ENCODE measurements at places on chromosomes 1 and 21.

DNA sequence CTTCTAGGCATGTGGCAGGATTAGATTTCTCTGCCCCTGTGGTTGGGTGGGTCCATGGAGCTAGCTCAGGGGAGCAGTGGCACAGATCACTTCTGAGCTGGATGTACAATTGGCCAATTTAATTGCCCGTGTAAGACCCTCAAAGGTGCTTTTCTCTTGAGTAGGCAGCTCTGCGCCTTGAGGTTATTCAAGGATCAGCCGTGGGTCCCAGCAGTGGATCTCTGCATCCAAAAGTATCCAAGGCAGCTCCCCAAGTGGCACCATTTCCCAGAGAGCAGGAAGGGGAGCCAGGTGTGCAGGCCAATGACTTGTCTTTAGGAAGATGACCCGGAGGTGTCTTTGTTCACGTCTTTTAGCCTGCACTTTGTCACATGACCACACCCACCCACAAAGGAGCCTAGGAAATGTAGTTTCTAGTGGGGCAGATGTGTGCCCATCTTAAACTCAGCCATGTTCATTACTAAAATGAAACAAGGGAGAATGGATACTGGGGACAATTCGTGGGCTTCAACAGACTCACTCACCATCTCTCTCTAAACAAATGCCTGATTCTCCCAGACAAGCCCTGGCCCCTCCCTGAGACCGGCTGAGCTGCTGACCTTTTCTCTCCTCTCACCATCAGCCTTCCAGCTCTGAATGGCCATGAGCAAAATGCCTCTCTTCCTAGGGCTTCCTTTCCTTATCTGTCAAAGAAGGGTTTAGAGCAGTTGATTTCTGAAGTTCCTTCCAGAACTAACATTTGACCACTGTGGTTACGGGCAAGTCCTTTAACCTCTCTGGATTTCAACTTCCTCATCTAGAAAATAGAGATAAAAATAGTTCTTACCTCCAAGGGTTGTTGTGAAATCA lies 41.4 kb upstream of the TENT5C start:
- DNase-seq, result no peak

DNA sequence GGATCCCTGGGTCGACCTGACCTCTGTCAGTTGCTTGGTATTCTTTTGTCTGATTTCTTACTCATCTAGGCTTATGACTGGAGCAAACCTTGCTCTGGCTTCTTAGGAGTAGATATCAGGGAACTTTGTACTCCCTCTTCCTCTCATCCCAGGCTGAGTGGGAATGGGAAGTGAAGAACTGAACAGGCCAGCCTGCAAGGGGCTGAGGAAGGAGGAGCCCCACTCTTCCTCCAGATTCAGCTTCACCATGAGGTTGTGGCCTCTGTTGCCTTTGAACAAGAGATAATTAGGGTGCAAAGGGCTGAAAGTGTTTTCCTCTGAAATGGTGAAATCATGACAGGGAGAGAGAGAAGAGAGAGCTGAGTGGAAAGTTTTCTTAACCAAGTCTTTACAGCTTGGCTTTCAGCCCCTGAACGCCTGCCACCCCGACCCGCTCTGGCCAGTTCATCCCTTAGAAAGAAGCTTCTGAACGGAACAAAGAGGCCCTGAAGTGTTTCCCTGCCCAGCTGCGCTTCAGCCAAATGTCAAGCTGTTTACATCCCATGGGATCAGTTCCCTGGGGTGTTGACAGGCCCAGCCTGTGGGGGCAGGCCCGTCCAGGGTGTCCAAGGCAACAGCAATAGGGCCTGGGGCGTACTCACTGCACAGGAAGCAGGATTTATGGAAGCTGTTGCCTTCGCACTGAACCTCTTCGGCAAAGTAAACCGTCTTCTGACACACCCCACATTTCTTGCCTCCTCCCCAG lies 11.2 kb downstream of the CSRP1 start:
- DNase-seq, result peak; percentile 32

DNA sequence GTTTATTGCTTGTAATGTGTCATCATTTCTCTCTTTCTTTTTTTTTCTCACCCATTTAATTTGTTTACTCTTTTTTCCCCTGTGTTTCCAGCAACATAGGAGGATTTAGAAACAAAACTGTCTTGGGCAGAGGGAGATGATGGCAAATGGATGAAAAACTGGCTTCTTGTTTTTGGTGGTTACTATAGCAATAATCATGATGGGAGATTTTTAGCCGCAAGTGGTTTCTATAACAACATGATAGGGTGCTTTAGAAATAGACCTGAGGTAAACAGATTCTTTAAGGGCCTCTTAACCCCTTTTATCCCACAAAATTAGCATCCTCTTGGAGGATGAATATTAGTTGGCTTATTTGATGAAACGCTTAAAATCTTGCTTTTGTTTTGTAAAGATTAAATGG lies 51.6 kb downstream of the CRB1 start:
- DNase-seq, result no peak

DNA sequence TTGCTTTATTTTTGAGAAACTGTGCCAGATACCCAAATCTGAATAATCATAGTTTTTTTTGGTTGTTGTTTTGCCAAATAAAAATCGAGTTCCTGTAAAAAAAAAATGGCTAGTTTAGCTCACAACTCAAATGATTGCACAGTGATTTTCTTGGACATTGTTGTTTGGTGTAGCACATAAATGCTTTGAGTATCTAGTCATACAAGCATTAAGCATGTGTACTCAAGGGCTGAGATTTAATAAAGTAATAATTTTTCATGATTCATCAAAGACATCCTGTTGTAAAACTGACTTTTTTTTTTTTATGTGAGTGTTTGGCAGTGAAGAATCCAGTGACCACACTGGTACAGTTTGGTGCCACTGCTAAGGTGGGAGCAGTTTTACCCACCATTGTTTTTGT lies 18.8 kb downstream of the ITSN1 start:
- DNase-seq, result no peak

DNA sequence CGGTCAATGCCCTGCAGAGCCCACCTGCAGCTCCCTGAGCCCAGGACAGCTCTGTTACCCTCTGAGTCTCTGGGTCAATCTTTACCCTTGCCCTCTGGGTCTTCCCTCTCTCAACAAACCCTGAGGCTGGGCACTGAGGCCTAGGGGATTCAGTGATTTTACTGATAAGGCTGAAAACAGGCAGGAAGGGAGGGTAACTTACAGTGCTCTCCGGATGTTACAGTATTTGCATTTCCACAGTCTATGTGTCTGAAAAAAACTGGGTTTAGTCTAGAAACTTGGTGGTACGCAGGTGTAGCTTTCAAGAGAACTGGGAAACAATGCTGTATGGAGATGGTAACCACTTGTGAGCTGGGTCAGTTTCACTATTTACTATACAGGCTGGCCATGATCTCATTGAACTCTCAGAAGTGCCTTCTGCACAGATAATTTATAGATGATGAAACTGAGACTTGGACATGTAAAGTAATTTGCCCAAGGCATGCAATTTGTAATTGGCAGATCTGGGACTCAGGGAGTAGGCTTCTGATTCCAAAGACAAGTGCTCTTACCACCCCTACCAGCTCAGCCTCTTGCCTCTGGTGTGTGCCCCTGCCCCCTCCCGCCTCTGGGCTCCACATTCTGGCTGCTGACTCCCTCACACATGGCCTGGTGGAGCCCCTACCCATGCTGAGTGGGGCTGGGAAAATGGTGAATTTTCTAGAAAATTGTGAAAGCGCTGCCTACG lies 48.8 kb downstream of the TENT5C start:
- DNase-seq, result no peak

GRCh38 chr1:245687152-245687635 lies 532.4 kb downstream of the KIF26B start:
- no peak for DNase-seq

Measured in neural crest cell (in vitro differentiated cells).